ENCODE measurements at places on chromosomes 1 and 21.
A peak's percentile ranks its signal among the peaks of the same experiment; 100 is the strongest.

GRCh38 chr1:162822391-162823200 lies 32.1 kb downstream of the HSD17B7 start:
- DNase-seq, result no peak

- DNase-seq, result no peak
Measured at GRCh38 chr1:15011661-15012060, 141.9 kb upstream of the TMEM51 start.

DNA sequence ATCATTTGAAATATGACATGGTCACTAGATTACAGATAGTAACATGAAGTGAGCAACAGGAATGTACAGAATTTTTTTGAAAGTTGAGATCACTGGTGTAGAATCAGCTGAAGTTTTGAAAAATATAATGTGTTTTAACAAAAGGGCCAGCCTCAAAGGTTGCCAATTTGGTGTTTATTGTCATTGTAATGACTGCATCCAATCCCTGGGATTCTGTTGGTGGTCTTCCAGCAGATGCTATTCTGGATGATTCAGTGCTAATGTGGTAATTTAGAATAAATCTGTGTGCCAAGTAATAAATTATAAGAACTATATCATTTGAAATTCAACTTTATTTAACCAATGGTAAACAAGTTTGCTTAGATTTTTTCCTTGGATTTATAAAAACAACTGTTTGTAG lies 436.4 kb upstream of the PKN2 start:
- no peak for DNase-seq

DNA sequence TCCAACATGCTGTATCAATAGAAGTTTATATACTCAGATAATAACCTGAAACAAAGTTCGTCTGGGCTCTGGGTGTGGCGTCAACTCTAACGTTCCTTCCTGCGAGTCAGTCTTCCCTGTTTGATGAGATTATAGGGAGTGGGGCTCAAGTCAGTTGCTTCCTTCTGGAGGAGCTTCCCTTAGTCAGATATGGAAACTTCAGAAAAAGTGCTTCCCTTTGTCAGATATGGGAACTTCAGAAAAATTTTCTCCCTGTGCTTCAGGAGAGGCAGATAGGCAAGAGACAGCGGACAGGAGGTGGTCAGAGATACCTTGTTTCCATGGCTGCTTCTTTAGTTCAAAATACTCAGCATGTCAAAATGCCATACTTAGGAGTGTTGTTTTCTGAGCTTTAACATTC lies 51.1 kb upstream of the PRDX6 start:
- no peak for DNase-seq

GRCh38 chr1:198969981-198970380 lies 331.1 kb downstream of the PTPRC start:
- DNase-seq, result no peak

GRCh38 chr1:41268154-41268770 lies 26.2 kb upstream of the SCMH1 start:
- DNase-seq, result peak; percentile 5

GRCh38 chr1:182410620-182411273 lies 10.3 kb upstream of the TEDDM1 start:
- DNase-seq, result no peak

- no peak for DNase-seq
Measured at GRCh38 chr21:38924954-38925353, 119.2 kb downstream of the ETS2 start.

DNA sequence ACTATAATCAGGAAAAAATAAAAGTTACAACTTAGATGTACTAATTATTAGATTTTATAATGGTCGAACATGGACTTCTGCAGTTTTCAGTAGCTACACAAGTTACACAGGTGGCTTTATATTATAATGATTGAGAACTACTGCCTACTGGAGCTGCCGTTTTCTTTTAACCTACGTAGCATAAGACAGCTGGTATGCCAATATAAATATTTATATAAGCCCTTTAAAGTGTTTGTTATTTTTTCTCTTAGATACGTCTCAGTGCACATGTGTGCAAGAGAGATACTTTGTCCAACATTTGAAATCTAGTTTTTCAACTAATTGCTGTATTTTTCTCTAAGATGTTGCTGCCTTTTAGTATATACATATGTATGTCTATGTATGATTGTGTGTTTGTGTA lies 42.4 kb downstream of the PDC start:
- no peak for DNase-seq

GRCh38 chr1:21814981-21815582 lies 3.0 kb downstream of the LDLRAD2 start:
- DNase-seq, result no peak

DNA sequence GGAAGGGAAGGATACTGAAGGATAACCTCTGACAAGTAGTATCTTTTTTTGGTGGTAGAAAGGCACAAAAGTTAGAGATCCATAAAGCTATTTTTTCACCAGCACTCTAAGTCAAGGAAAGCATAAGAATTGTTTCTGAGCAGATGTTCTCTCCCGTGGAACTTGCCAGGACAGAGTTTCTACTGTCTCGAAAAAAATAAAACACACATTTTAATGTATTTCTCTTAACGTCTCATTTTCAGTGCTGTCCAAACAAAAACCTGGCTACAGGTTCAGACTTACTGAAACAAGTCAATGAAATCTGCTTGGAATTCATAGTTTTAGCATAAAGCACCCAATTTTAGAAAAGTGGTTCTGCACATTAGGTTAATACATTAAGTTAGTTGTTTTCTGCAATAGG lies 338.3 kb downstream of the LTN1 start:
- no peak for DNase-seq

GRCh38 chr21:15128267-15128666 lies 63.5 kb upstream of the NRIP1 start:
- no peak for DNase-seq

DNA sequence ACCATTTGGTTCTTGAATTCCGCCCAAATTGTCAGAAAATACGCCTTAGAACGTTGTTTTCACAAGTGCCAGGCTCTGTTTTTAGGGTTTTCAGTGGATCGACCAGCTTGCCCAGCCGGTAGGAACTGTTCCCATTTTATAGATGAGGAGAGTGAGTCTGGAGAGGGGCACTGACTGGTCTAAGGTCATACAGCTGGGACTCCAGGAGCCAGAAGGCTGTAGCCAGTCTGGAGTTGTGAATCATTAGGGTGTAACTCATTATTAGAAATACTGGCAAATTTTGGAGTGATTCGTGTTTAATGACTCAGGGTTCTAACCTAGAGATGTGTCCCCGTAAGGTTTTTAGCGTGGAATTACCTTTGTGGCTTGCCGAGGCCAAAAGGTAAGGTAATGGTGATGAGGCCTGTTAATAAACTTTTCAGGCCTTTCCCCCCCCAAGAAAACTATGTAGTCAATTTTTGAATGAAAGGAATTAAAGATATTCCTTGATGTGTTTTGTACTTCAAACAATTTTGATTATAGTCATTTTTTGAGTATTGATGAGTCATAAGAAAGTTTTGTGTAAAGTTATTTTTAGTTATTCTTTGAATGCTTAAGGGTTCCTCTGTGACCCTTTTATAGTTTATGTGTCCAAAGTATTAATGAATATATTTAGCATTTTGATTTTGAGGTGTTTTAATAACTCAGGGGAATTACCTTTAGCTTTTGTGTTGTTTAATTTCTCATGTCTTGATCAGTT lies 2.1 kb downstream of the DYRK1A start:
- no peak for DNase-seq

GRCh38 chr1:13829152-13829769 lies 129.3 kb downstream of the PRDM2 start:
- DNase-seq, result no peak

- no peak for DNase-seq
Measured at GRCh38 chr21:31266241-31266640, 77.8 kb downstream of the TIAM1 start.

DNA sequence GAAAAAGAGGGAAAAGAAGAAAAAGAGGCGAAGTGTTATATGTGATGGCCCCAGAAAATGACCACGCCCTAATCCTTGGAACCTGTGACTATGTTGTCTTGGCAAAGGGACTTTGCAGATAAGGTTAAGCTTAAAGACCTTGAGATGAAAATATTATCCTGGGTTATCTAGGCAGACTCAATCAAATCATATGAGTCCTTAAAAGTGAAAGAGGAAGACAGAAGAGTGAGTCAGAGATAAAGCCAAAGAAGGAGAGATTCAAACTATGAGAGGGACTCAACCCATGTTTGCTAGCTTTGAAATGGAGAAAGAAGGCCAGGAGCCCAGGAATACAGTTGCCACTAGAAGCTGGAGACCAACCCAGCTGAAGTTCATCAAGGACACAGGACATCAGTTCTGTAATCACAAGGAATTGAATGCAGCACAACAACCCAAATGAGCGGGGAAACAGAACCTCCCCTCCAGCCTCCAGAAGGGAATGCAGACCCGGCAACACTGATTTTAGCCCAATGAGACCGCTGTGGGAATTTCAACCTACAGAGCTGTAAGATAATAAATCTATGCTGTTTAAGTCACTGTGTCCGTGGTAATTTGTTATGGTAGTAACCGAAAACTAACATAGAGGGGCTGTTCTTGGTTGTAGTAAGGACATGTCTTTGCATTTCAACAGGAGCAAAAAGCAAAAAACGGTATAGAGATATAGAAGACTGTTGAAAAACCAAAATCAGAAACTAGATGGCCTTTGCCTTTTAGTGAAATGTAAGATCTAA lies 4.2 kb upstream of the RGS8 start:
- DNase-seq, result no peak

GRCh38 chr1:220841293-220841692 lies 38.0 kb upstream of the HLX start:
- DNase-seq, result no peak

- no peak for DNase-seq
Measured at GRCh38 chr21:44716984-44717383, 5.6 kb upstream of the TSPEAR start.

DNA sequence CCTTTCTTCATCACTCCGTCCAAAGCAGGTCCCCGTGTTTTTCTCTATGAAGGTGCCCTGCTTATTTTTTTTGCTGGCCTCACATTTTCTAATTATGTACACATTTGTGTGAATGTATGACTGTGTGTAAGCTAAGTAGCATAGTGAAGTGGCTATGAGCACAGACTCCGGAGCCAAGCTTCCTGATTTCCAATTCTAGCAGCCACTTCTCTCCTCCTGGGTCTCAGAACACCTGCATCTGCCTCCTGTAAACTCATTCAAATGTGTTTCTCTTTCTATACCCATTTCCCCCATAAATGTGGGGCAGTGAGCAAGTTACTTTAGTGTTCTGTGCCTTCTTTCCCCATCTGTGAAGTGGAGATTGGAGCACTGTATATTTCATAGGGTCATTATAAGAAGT lies 2.1 kb downstream of the SLAMF6 start:
- DNase-seq, result no peak

DNA sequence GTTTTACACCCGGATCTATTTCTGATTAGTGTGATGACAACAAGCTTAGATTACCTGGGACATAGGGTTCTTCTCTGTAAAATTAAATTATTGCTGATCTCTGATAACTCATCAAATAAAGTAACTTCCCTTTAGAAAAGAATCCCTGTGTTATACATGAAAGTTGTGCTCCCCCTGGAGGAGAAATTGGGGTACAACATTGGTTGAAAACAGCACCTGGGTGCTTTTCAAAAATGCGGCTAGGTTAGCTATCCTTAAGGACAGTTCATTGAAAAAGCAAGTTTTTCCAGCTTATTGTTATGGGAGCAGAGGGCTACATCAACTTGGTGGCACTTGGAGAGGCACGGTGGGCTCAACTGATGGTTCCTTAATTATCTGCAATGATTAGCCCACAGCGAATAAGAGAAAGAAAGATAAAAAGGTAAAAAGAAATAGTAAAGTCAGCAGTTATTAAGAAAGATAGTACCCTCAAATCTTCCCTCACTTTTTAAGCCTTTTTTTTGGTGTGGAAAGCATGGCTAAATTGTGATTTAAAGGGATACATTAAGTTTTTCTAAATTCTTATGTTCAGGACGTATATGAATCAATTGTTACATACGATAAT lies 97.8 kb downstream of the FMN2 start:
- DNase-seq, result no peak

GRCh38 chr1:45945426-45945825 lies 142.0 kb downstream of the MAST2 start:
- no peak for DNase-seq

DNA sequence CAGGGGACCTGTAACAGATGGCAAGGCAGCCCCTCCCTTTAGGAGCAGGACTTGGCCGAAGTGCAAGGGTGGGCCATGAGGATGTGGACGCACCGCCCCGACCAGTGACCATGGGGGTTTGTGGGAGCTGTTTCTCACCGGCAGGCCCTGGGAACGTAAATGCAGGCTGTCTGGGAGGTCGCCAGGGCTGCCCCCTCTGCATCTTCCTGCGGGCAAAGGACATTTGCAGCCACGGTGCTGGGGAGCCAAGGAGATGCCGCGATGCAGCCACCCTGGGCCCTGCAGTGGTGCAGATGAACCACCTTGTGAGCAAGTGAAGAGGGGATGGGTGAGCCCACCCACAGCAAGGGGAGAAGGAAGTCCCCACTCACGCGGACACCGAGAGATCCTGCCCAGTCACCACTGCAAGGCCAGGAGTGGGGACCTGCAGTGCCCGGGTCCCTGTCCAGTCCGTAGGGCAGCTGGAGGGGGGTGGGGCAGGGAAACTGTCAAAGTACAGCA lies 121.1 kb downstream of the SIK1 start:
- DNase-seq, result no peak

GRCh38 chr1:63487336-63488065 lies 35.5 kb downstream of the ITGB3BP start:
- DNase-seq, result no peak

DNA sequence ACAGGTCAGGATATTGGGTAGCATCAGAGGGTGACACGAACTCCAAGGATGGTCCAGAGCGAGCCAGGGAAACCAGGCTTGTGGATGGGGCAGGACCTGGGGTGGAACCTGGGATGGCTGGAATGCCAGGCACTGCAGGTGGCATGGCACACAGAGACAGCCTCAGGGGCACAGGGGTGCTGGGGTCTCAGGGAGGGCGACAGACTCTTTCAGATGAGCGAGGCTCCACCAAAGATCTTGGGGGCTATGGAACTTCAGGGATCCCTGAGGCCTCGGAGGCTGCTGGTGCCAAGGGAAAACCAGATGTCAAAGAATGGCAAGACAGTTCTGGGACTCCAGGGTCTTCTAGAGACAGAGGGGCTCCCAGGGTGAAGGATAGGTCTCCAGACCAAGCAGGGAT lies 21.4 kb downstream of the IGFN1 start:
- DNase-seq, result no peak

- DNase-seq, result peak; percentile 10
Measured at GRCh38 chr1:209513226-209513625, 70.3 kb upstream of the CAMK1G start.

DNA sequence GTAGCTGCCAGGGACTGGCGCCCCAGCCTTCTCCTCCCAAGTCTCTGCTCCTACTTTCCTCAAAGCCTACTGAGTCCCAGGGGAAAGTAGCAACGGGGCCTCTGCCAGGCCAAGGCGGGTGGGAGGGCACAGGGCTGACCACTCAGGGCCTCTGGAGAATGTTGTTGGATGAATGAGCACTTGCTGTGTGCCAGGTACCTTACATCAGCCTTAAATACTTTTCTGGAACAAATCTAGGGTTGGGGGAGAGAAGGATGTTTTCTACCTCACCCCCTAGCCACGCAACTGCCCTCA lies 119.3 kb upstream of the ZBTB40 start:
- no peak for DNase-seq

DNA sequence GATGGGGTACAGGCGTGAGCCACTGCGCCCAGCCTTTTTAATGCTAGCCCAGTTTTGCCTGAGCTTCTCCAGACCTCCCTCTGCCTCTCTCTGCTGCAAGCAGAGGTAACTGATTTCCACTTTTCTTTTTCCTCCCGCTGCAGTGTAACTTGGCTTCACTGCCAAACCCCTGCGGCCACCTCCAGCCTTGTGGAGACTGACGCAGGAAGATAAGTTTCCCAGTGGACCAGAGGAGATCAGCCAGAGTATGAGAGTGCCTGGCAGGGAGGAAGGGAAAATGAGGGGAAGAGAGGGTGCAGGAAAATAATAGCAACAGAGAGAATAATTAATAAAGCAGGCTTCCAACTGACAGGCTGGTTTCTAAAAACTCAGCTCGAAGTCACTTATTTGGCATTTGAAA lies 143.7 kb downstream of the PCNX2 start:
- no peak for DNase-seq
